ENCODE measurements at places on chromosomes 7 and 10. TPM values are rescaled to one million over a fixed set of nuclear protein-coding genes. Genes with fewer than 3 reads are reported as not detected.

GRCh38 chr7:143993924-143994323 lies 6.2 kb upstream of the OR6B1 start:
- DNase-seq, result no peak
- no peaks in the 10 kb centered on the region for H3K36me3 ChIP-seq
- no peak overlapping the region for H3K27ac ChIP-seq

GRCh38 chr7:105600720-105601550 lies 19.6 kb upstream of the EFCAB10 start:
- H3K27ac ChIP-seq, result no peak overlapping the region
- H3K4me3 ChIP-seq, result no peak overlapping the region
- H3K36me3 ChIP-seq, result no peaks in the 10 kb centered on the region
- no peak for DNase-seq

DNA sequence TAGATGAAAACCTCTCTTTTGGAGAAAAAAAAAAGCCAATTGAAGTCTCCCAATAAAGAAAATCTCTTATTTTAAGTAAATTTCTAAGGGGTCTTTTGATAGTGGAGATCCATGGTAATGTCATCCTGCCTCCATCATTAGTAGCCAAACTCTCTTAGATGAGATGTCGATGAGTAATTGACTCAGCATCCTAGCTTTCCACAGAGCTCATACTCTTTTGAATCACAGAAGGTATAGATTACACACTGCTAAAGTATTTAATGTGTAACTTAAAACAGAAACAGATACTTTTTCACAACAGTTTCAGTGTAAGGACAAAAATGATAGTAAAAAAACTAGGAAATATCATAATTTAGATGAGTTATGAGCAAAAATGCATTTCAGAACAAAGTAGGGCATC lies 19.4 kb downstream of the MAGI2 start:
- DNase-seq, result no peak
- no peak overlapping the region for H3K4me3 ChIP-seq
- no peaks in the 10 kb centered on the region for H3K4me1 ChIP-seq
- no peaks in the 10 kb centered on the region for H3K36me3 ChIP-seq

Gene IQUB
- not detected for total RNA-seq

Gene EPHA1
- 1.2 TPM for total RNA-seq

DNA sequence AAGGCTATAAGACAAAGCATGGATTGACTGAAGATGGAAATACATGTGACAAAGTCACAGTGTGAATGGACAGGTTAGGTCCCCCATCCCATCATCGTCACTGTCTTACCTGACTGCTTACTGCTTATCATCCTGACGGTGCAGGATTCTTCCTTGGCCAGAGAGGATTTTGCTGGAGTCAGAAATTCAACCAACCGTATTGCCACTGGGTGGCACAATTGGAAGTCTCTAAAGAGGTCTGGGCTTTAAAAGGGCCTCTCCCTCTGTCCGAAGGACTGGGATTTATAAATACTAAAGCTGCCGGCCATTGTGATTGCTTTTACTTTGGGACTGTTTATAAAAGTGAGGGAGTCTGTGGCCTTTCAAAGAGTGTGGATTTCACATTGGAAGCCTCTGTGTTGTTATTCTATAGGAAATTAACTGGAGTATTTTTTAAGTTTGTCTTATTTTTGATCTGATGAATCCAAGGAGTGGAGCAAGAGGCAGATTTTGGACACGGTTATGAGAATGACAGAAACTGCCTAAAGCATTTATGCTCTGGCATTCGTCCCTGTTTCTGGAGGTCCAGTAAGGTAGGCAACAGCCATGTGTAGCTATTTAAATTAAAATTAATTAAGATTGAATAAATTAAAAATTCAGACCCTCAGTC lies 113.3 kb upstream of the CREB5 start:
- H3K36me3 ChIP-seq, result no peaks in the 10 kb centered on the region
- H3K4me3 ChIP-seq, result no peak overlapping the region
- no peak overlapping the region for H3K27ac ChIP-seq
- H3K4me1 ChIP-seq, result no peaks in the 10 kb centered on the region
- H3K27me3 ChIP-seq, result peaks cover 32% of the 10 kb centered on the region

DNA sequence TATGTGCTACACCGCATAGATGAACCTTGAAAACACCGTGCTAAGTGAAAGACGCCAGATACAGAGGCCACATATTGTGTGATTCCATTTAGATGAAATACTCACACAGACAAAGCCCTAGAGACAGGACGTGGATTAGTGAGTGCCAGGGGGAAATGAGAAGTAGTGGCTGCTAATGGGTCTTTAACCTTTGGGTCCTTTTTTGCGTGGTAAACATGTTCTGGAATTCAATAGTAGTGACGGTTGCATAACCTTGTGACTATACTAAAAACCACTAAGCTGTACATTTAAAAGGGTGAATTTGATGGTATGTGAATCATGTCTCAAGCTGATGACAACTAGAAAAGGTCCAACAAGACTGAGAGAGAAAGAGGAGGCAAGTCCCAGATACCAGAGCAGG lies 15.6 kb downstream of the SMKR1 start:
- no peak overlapping the region for H3K4me3 ChIP-seq
- no peak overlapping the region for H3K27ac ChIP-seq
- H3K36me3 ChIP-seq, result no peaks in the 10 kb centered on the region
- H3K27me3 ChIP-seq, result peaks cover 19% of the 10 kb centered on the region
- H3K4me1 ChIP-seq, result no peaks in the 10 kb centered on the region

DNA sequence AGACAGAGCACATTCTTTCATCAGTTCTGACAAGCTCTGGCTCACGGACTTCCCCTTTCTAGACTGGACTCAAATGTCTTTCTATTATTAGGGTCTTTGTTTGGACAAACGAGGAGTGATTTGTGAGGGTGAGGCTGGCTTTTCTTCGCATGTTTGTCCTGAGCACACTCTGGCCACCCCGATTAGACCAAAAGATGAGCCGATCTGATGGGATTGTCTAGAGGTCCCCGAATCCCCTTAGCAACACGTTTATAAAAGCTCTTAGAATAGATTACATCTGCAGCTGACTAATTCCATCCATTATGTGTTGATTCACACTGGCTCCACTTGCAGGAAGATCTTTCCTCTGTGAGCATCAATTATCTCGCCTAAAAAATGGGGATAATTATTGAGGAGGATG lies 675.4 kb upstream of the AUTS2 start:
- no peak overlapping the region for H3K27ac ChIP-seq
- no peak for DNase-seq
- H3K4me3 ChIP-seq, result no peak overlapping the region
- H3K4me1 ChIP-seq, result no peaks in the 10 kb centered on the region
- no peaks in the 10 kb centered on the region for H3K36me3 ChIP-seq

Gene FKBP9
- total RNA-seq, result 0.98 TPM

Gene VGF
- 0.33 TPM for total RNA-seq

GRCh38 chr10:3897156-3897555 lies 112.1 kb upstream of the KLF6 start:
- no peak for DNase-seq
- H3K4me1 ChIP-seq, result peaks cover 46% of the 10 kb centered on the region
- no peaks in the 10 kb centered on the region for H3K36me3 ChIP-seq
- H3K27me3 ChIP-seq, result no peaks in the 10 kb centered on the region
- no peak overlapping the region for H3K27ac ChIP-seq
- H3K4me3 ChIP-seq, result no peak overlapping the region

DNA sequence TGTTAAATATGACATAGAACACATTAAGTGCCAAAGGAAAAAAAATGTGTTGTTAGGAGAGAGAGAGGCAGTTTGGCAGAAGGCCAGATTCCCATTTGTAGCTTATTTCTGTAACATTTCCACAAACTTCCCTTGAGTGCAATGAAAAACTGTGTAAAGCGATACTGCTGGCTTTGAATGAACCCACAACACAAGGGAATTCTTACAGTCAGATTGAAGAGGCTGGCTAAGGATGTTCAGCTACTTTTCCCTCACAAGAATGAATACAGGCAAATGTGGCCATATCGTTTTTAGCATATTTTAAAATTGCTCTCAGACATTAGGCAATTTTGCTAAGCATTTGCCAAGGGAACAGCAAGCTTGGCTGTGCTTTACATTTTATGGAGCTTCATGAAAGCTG lies 614.1 kb upstream of the FZD8 start:
- no peak overlapping the region for H3K4me3 ChIP-seq
- no peaks in the 10 kb centered on the region for H3K36me3 ChIP-seq
- DNase-seq, result no peak
- H3K27ac ChIP-seq, result no peak overlapping the region
- H3K4me1 ChIP-seq, result no peaks in the 10 kb centered on the region

Gene ANXA8
- 0.78 TPM for total RNA-seq

Gene GRID2IP
- 0.15 TPM for total RNA-seq

GRCh38 chr7:106260136-106260561 lies 24.6 kb downstream of the NAMPT start:
- peaks cover 41% of the 10 kb centered on the region for H3K4me1 ChIP-seq
- peaks cover 78% of the 10 kb centered on the region for H3K36me3 ChIP-seq
- no peak for DNase-seq
- H3K27me3 ChIP-seq, result no peaks in the 10 kb centered on the region
- peak overlapping the region; percentile 53 for H3K27ac ChIP-seq
- no peak overlapping the region for H3K4me3 ChIP-seq

Gene BAIAP2L1
- 0.65 TPM for total RNA-seq

DNA sequence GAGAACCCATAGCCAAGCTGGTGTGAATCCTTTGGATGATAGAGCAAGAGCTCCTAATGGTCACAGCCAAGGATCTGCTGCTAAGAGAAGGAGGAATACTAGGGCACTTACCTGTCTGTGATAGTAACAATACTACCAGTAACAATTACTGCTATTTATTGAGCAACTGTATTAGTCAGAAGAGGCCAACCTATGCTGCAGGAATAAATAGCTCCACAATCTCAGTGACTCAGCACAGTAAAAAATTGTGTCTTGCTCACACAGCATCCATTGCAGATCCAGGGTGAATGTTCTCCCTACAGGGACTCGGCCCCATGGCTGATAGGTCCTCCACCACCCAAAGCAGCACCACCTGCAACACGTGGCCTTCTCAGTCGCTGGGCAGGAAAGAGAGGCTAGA lies 257.6 kb upstream of the ZMIZ1 start:
- no peak overlapping the region for H3K4me3 ChIP-seq
- no peaks in the 10 kb centered on the region for H3K4me1 ChIP-seq
- no peak for DNase-seq
- no peak overlapping the region for H3K27ac ChIP-seq
- H3K36me3 ChIP-seq, result no peaks in the 10 kb centered on the region
- H3K27me3 ChIP-seq, result peaks cover 14% of the 10 kb centered on the region

- H3K36me3 ChIP-seq, result no peaks in the 10 kb centered on the region
- no peak overlapping the region for H3K4me3 ChIP-seq
- peaks cover 5% of the 10 kb centered on the region for H3K27me3 ChIP-seq
- H3K27ac ChIP-seq, result no peak overlapping the region
- no peak for DNase-seq
- no peaks in the 10 kb centered on the region for H3K4me1 ChIP-seq
These were observed 6.8 kb upstream of the OPALIN start for GRCh38 chr10:96365571-96365970.

Gene ECHDC3
- total RNA-seq, result not detected

DNA sequence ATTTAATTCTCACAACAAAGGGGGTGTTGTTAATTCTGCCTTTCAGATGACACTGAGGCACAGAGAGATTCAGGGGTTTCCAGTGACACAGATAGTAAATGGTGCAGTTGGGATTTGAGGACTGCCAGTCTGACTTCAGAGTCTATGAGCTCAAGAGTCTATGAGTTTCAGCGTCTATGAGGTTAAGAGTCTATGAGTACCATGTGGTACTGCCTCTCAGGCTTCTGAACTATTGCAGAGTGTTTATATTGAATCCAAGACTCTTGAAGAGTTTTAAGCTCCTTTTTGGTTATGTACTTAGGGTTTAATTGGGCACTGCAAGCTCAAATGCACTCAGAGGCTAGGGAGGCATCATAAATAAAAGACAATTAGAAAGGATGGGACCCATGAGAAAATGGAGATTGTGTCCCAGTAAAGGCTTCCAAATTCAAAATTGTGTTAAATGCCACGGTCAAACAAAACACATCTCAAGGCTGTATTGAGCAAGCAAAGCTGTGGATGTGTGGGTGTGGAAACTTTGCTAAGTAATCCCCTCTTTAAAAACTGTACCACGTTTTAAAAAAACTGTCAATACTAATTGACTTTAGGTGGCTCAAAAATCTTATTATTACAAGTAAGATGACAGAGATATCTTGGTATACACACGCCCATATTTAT lies 123.9 kb upstream of the FAM171A1 start:
- H3K36me3 ChIP-seq, result no peaks in the 10 kb centered on the region
- no peak for DNase-seq
- no peak overlapping the region for H3K27ac ChIP-seq
- no peaks in the 10 kb centered on the region for H3K4me1 ChIP-seq
- H3K27me3 ChIP-seq, result peaks cover 5% of the 10 kb centered on the region

Gene SEMA4G
- 0.68 TPM for total RNA-seq

DNA sequence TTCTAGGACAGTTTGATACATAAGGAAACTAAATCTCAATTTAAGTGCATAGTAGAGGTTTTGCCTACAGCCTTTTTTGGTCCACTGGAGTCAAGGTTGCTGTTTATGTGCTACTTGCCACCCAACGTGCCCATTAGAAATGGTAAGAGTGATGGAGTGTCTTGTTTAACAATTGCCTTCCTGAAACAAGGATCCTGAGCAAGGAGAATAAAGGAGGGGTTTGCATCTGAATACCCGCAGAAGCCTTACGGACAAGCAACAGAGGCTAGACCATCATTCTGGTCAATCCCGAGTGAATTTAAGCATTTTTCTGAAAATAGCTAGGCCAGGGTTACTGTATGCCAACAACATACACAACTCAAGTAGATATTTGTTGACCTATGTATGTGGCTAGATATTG lies 63.6 kb downstream of the MARCHF5 start:
- peaks cover 7% of the 10 kb centered on the region for H3K36me3 ChIP-seq
- no peak overlapping the region for H3K27ac ChIP-seq
- H3K4me1 ChIP-seq, result no peaks in the 10 kb centered on the region
- no peak for DNase-seq

Gene PILRA
- total RNA-seq, result 1.3 TPM

- no peaks in the 10 kb centered on the region for H3K36me3 ChIP-seq
- peaks cover 29% of the 10 kb centered on the region for H3K27me3 ChIP-seq
- peaks cover 10% of the 10 kb centered on the region for H3K4me1 ChIP-seq
- no peak overlapping the region for H3K27ac ChIP-seq
- H3K4me3 ChIP-seq, result no peak overlapping the region
- no peak for DNase-seq
These were observed 50.1 kb upstream of the TMEM72 start for GRCh38 chr10:44860811-44861736.

DNA sequence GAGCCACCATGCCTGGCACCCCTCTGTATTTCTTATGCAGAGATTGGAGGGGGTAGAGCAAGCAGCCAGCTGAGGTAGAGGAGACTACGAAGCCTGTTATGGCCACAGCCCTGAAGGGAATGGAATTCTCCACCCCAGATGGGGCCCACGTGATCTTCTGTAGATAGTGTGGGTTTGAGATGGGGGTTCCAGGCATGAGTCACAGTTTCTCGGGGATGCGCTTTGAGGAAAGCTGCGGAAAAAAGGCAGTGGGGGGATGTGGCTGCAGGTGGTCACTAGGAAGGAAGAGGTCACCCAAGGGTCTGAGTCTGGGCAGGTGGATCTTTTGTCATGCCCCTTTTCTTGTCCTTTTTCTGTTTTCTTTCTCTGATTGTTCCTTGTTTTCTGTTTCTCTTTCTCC lies 11.5 kb downstream of the FAM131B start:
- no peak for DNase-seq
- peaks cover 24% of the 10 kb centered on the region for H3K27me3 ChIP-seq
- peaks cover 2% of the 10 kb centered on the region for H3K4me1 ChIP-seq
- no peak overlapping the region for H3K4me3 ChIP-seq

Gene VPS37D
- total RNA-seq, result 0.40 TPM

GRCh38 chr7:30221764-30222163 lies 62.6 kb upstream of the ZNRF2 start:
- H3K27ac ChIP-seq, result no peak overlapping the region
- DNase-seq, result no peak
- H3K36me3 ChIP-seq, result no peaks in the 10 kb centered on the region

GRCh38 chr7:152675759-152676636 lies at the start of gene XRCC2:
TSS of gene XRCC2 (minus strand) at chr7:152676141. CDS start at chr7:152676079, 62 bp downstream.
- peaks cover 23% of the 10 kb centered on the region for H3K4me1 ChIP-seq
- peak; percentile 94 for DNase-seq
- peak within 1 kb of the TSS; percentile 98 for H3K4me3 ChIP-seq
- H3K27me3 ChIP-seq, result no peaks in the 10 kb centered on the region
- peak within 1 kb of the TSS; percentile 92 for H3K27ac ChIP-seq

Gene NKX2-3
- not detected for total RNA-seq
